Left cardiac atrium (tissue), 4 donors: ENCODE measurements at places on chromosomes 7 and 10.

DNA sequence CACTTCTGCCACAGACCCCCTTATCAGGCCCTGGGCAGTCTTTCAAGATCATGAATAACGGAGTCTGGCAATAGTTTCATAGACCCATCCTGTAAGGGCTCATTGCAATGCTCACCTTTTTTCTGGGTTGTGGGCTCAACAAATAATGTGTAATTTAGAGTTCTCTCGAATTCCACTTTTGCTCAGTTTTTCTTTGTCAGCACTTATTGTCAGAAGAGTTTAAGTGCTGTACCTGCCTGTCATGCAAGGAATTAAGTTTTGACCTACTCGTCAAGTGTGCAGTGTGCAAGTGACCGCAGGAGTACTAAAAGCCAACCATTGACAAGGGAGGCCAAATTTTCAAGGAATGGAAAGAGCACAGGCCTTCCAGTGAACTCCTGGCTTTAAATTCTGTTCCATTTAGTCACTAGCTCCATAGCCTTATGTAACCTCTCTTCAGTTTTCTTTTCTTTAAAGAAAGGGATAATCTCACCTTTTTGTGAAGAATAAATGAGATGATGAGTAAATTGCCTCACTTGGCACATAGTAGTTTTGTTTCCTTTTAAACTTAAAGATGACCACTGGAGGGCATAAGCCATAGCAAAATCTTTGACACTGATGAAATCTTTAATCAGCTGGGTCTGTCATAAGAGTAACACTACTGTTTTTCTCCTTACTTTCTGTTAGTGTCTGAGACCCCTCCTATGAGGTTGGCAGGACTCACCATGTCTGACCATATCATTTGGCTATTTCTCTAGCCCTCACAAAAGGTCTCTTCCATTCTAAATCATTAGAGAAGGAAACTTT is 313.3 kb downstream of the TYW1 start:
- no peak for DNase-seq

GRCh38 chr7:84838857-84839256 is 348.0 kb downstream of the SEMA3D start:
- DNase-seq = no peak

DNA sequence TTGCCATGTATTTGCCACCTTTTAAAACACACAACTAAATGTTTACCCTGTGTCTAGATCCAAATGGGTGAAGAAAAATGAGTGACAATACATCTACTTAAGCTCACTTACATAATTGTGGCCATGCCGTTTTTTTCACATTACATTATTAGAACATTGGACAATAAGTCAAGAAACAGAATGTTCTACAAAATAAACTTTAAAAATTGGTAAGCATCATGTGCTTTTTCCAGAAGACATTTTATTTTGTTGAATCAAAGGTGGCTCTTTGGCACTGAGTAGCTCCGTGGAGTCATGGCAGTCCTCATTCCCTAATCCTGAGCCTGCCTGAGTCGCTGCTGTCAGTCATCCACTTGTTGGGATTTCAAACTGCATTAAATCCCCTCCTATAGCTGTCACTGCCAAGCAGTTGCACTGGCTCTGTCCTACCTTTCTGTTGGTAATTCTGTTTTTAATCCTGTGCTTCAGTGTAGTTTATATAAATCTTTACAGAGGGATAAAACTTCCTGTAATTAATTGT is 32.3 kb downstream of the CAV1 start:
- DNase-seq = no peak

DNA sequence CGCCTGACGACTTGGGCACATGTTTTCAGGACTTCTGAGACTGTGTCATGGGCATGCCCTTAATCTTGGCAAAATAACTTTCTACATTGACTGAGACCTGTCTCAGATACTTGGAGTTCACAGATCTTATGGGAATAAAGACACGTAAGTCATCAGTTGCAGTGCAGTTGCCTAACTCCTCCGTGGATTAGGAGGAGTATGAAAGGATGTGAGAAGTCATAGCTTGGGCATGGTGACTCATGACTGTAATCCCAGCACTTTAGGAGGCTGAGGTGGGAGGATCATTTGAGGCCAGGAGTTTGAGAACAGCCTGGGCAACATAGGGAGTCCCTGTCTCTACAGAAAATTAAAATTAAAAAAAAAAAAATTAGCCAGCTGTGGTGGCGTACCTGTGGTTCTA is 49.6 kb downstream of the EXOC6 start:
- DNase-seq = no peak

GRCh38 chr10:28663576-28664368 is 13.5 kb upstream of the BAMBI start:
- peak; percentile 82 for DNase-seq

DNA sequence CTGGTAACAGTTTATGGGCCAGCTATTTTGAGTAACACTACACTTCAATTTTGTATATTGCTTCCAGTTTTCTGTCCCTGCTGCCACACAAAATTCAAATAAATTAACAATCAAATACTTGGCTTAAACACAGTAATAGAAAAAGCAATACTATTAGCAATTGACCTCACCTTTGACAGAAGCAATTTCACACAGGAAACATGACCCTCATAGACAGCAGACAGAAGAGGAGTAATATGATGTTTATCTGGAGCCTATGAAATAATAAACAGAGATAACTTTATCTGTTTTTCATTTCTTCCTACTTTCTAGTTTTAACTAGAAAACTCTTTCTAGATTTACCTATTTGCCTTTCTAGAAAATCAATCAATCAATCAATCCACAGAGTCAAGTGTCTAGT is 26.7 kb downstream of the MTPN start:
- DNase-seq = no peak

DNA sequence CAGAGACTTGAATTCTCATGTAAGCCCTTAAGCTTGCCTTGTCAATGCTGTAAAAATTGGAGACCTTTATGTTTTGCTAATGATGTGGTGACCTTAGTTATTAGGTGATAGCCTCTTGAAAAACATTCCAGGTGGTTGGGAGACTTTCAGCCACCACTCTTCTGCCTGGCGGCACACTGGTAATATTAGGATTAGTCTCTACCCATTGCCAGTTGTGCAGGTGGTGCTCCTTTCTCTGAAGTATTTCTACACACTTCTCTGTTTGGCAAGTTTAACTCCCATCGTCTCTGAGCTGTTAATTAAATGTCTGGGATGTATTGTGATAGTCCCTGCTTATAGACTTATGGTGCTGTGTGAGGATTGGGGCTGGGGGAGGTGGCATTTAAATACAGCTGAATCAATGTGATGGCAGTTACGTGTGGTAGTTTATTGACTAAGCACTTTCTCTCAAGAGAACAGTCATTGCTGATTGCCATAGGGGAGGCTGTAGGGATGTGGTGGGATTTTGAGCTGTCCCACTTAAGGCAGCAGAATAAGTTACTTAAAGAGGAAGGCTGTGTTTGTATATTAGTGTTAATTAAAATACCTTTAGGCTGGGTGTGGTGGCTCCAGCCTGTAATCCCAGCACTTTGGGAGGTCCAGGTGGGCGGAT is 61.7 kb downstream of the DAGLB start:
- DNase-seq = no peak

DNA sequence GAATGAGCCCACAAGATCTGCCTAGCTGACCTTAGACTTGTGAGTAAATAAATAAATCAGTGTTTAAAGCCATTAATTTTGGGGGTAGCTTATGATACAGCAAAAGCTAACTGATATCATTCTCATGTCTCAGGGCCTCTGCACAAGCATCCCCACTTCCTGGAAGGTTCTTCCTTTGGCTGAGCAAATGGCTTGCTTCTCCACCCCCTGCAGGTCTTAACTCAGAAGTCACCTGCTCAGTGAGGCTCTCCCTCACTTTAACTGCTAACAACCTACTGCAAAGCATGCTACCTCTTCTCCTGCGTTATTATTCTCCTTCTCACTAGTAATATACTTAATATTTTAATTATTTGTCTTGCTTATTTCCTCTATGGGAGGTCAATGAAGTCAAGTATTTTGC is 167.3 kb downstream of the TPK1 start:
- no peak for DNase-seq

- no peak for DNase-seq
These were observed 98.1 kb downstream of the PTPN20 start for GRCh38 chr10:47009215-47009838.

GRCh38 chr7:106345421-106346166 is 60.8 kb upstream of the NAMPT start:
- DNase-seq = no peak

- no peak for DNase-seq
These were observed 67.3 kb downstream of the NHLRC2 start for GRCh38 chr10:113921561-113922370.

- no peak for DNase-seq
These were observed 4.0 kb upstream of the ADIRF start for GRCh38 chr10:86964061-86964846.
